ENCODE measurements at places on chromosomes 13 and 19.

DNA sequence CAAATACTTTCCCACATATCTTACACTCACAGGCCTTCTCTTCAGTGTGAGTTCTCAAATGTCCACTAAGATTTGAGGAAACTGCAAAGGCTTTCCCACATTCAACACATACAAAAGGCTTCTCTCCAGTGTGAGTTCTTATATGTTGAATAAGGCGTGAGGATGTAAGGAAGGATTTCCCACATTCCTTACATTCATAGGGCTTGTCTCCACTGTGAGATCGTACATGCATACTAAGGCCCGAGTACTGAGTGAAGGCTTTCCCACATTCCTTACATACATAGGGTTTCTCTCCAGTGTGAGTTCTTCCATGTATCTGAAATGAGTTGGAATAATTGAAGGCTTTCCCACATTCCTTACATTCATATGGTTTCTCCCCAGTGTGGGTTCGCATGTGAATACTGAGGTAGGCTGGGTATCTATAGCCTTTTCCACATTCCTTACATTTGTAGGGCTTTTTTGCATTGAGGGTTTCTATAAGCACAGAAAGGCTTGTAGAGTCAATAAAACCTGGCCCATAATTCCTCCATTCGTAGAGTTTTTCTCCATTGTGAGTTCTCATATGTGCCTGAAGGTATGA is 9.6 kb downstream of the ZNF426 start:
- DNase-seq = no peak

DNA sequence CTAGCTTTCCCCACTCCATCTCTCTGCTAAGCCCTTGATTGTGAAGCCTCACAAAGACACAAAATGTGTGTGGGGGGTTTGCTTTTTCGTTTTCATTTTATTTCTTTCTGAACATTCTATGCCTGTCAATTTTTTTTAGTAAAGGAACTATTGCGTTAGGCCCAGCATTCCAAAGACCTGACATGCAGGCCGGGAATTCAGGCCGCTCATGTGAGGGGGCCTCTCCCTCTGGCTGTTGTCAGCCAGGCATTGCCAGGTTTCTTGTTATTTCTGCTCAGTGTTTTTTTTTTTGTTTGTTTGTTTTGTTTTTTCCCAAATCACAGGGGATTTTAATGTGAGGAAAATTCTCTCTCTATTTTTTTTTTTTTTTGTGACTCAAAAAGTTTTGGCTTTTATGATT is 10.3 kb upstream of the MEDAG start:
- DNase-seq = no peak

GRCh38 chr13:96397807-96398206 is 307.9 kb downstream of the HS6ST3 start:
- DNase-seq = no peak

GRCh38 chr19:31436121-31436776 is 87.0 kb upstream of the TSHZ3 start:
- no peak for DNase-seq

GRCh38 chr13:110797230-110797877 is 83.9 kb downstream of the ING1 start:
- no peak for DNase-seq

GRCh38 chr19:15732388-15732787 is 4.6 kb downstream of the OR10H2 start:
- no peak for DNase-seq

DNA sequence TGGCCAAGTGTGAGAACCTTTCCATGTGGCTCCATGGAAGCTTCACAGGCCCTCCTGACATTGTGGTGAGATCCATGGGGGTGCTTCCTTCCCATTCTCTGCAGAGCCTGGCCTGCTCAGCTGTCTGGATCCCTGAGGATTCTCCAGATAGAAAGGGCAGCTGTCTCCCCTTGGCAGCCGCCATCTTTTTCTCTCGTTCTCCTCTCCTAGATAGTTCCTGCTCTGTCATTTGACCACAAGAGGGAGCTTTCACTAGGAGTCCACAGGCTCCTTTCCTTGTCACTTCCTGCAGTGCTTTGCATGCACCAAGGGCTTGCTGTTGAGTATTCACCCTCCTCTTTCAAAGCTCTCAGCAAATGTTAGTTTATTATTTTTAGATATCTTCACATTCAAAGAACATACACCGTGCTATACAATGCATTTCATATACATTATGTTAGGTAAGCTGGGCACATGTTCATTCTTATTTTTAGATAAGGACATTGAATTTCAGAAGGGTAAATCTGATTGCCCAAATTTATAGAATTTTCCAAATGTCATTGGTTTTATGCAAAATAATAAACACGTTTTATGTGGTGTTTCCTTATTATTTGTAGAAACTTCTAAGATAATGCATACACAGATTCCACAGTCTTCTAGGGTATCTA is 133.2 kb downstream of the FRY start:
- DNase-seq = no peak

- no peak for DNase-seq
Measured at GRCh38 chr13:44470638-44471562, 97.3 kb downstream of the SERP2 start.

- no peak for DNase-seq
Measured at GRCh38 chr19:29320086-29320485, 107.1 kb upstream of the UQCRFS1 start.

DNA sequence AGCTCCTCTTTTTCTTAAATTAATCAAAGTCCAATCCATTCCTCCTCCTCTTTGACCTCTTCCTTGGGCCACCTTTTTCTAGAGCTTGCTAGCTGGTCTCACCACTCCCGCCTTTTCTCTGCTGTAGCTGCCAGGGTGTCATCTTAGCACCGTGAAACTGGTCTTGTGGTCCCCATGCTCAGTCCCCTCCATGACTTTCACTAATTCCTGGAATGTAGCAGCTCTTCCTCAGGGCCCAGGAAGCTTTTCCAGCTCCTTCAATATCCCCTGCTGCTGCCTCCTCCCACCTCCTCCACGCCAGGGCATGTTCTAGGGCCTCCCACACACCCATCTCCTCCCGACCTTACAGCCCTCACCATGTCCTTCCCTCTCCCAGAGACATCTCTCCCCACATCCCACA is 222.2 kb downstream of the MYO16 start:
- no peak for DNase-seq

DNA sequence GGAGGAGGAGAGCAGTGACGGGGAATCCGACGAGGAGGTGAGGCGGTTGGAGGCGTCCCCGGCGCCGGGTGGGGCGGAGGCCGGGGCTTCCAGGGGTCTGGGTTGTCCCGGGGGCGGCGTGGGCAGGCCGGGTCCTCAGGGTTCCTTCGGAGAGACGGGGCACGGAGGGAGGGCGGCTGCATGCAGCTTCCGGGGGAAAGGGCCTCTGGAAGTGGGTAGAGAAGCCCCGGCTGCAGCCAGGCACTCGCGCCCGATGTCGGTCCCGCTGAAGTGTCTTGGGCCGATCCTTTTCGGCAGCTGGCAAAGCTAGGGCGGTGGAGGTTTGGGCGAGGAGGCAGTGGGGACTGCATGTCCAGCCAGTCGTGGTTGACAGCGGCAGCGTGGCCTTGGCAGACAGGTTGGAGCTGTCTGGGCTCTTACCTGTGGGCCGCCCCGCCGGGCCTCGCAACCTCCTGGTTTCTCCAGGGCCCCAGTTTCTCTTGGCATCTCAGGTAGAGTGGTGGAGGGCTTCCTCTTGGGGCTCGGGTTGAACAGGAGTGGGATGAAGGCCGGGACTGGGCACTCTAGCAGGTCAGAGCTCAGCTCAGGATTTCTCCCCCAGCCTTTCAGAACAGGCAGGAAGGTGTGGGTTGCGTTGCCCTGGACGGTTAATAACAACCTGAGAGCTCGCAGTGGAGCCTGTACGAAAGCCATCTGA is 690 bp downstream of the KMT2B start:
- DNase-seq = peak; percentile 27

DNA sequence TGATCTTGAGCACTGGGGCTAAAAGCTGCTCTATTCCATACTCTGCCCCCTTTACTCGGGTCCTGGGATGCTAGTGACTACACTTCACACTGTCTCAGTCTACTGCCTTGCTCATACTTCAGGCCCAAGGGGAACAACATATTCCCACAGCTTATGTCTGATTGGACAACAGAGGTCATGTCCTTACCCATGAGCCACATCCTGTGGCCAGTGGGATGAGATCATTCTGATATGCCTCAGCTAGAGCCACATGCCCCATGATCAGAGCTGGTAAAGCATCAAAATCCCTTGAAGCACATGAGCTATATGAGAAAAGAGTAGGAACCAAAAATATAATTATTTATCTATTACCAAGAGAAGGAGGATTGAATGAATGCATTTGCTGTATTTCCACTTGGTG is 290.1 kb upstream of the TSHZ3 start:
- no peak for DNase-seq

DNA sequence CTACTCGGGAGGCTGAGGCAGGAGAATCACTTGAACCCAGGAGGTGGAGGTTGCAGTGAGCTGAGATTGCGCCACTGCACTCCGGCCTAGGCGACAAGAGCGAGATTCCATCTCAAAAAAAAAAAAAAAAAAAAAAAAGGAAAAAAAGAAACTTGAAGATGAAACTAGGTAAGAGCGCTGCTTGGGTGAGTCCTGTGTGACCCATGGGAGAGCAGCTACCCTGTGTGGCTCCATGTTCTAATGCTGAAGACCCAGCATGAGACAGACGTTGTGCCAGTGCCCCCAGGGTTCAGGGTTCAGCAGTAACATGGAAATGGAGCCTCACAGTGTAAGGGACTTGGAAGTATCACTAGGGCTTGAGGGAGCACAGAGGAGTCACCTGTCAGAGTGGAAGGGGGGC is 5.9 kb downstream of the ZNF784 start:
- no peak for DNase-seq

DNA sequence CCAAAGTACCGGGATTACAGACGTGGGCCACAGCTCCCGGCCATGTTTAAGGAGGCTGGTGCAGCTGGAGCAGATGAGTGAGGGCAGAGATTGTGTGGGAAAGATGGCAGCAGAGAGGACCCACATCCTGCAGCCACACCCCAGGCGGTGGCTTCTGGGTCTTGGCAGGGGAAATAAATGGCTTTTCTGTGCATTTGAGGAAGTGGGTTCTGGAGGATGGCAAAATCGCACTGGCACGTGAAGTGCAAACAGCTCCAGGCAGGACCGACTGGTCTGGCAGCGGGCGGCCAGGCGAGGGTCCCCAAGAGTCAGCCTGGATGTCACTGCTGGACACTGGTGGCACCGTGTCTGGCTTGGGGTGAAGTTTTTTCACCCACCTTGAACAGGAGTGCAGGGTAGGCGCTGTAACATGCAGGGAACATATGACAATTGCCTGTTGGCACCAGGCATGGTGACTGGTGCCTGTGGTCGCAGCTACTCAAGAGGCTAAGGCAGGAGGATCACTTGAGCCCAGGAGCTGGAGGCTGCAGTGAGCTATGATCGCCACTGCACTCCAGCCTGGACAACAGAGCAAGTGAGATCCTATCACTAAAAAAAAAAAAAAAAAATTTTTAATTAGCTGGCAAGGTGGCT is 8.4 kb downstream of the B3GNT3 start:
- DNase-seq = peak; percentile 14

DNA sequence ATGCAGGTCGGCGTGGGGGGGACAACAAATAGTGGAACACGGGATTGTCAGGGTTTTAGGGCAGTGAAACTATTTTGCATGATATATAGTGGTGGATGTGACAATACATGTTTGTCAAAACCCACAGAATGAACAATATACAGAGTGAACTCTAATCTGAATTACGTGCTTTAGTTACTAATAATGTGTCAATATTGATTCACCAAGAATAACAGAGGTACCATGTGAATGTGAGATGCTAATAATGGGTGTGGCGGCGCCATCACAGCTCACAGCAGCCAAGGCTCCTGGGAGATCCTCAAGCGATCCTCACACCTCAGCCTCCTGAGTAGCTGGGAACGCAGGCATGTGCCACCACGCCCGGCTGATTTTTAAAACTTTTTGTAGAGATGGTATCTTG is 12.9 kb downstream of the ELAVL1 start:
- no peak for DNase-seq

DNA sequence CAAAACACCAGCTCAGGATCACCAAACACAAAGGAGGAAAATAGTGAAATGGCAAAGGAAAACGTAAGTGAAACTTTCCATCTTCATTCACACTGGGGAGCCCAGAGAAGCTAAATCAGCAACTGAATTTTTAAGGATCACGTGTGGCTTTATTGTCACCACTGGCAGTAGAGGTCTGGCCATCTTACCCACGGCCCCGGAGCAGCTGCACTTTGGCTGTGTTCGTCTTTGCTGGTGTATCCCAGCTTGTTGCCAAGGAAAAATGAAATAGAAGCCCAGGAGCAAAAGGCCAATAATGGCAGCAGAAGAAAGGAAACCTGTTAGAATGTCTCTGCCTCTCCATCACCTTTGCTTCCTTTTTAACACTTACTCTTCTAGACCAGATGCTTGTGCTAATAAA is 274.7 kb downstream of the FOXO1 start:
- DNase-seq = no peak

- peak; percentile 64 for DNase-seq
Measured at GRCh38 chr19:45558399-45558878, 26.2 kb downstream of the OPA3 start.

DNA sequence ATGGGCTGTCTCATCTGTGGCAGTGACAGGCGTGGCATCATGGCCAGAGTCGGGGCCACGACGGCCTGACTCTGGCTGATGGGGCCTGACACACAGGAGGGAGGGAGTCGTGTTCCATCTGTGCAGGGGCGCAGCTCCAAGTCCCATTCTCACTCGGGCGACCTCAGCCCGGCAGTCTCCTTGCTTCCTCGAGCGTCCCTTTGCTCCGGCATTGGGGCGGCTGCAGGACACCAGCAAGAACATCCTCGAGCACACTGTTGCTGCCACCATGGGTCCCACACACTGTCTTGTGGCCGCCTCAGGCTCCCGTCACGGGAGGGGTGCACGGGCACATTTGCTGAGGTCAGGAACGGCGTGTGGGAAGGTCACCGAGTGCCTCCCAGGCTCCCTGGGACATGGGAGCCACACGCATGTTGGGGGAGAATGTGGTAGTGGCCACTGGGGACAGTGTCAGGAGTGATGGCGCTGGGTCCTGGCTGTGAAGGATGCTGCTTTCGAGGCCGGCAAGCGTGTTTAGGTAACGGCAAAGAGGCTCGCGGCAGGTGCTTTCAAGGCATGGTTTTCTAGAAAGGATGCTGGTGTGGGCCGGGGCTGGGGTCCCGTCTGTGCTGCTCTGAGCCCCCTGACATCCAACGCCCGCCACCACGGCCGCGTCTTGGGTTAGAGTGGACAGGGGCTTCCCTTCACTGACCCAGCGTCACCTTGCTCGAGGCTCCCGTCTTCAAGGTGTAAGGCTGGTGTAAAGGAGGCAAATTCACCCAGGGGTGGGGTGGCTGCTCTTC is 3.4 kb downstream of the IZUMO4 start:
- DNase-seq = no peak

GRCh38 chr19:39768786-39769185 is 9.9 kb upstream of the LEUTX start:
- no peak for DNase-seq

DNA sequence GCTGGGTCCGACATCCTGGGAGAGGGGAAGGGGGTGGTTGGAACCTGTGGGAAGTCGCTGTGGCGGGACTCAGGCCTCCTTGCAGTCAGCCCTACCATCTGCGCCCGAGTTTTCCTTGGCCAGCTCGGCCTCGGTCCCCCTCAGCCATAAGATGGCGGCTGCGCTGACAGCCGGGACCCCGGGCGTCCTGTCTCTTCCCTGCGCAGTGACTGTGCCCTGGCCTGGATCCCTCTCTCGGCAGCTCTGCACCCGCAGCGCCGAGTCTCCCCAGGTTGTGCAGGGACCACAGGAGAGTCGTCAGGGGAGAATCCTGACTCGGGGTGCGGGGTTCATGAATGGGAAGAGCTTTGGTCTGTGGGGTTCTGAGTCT is 345 bp downstream of the ZNF257 start:
- DNase-seq = peak; percentile 0
